ENCODE measurements at places on chromosomes 7 and 10. TPM values are rescaled to one million over a fixed set of nuclear protein-coding genes. Genes with fewer than 3 reads are reported as not detected.

CDK14 gene
- 29.3 TPM for total RNA-seq

ZNF736 gene
- total RNA-seq, result 24.1 TPM

RASA4B gene
- 9.1 TPM for total RNA-seq

DNA sequence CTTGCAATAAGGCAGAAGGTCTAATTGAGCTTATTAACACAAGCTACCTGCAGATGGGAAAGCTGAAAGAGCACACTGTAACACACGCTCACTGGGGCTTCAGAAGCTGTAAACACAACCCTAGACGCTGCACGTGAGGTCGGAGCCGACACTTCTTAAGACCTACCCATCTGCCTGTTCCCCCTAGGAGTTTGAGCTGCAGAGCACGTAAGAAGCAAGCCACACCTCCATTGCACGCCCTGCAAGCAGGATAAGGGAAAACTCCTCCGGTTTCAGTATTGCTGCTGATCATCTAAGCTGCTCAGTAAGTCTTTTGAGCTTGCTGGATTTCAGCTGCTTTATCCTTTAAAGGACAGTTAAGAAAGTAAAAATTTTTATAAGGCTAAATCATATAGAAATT is 244.0 kb upstream of the ZWINT start:
- peak; percentile 26 for DNase-seq

DNA sequence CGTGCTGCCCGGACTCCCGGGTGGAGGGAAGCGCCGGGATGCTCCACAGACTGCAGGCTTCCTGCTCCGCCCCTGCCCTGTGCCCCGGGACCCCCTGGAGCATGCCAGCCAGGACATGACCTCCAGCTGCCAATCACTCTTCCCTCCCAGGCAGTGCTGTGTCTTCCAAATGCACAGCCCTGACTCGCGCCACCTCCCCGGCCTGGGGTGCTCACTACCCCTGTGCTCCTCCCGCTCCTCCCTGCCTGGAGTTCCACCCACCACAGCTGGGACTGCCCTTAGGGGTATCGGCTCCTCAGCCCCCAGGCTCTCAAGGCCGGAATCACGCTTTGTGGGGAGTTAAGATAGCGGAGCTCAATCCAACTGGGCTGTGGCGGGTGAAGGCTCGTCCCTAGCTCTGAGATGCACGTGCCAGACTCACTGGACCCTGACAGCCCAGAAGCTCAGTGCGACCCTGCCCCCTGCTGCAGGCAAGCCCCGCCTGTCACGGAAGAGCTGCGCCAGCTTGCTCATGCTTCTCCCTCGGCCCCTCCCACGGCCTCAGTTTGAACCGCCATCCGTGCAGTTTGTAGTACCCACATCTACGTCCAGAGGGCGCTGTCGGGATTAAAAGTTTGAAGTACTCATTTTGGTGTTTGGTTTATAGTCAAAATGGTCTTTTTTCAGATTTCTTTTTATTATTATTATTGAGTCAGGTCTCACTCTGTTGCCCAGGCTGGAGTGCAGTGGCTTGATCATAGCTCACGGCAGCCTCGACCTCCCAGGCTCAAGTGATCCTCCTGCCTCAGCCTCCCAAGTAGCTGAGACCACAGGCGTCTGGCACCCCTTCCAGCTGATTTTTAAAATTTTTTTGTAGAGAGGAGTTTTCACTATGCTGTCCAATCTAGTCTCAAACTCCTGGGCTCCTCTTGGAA is 142.5 kb upstream of the TCERG1L start:
- DNase-seq, result peak; percentile 96

- peak; percentile 69 for DNase-seq
These were observed 27.5 kb downstream of the STRA8 start for GRCh38 chr7:135260930-135261721.

- DNase-seq, result peak; percentile 82
These were observed 41.4 kb upstream of the MAP3K8 start for GRCh38 chr10:30392564-30392990.

All from tongue (tissue), 3 donors.